NB4 (cell line): ENCODE measurements at places on chromosomes 11 and 22.

DNA sequence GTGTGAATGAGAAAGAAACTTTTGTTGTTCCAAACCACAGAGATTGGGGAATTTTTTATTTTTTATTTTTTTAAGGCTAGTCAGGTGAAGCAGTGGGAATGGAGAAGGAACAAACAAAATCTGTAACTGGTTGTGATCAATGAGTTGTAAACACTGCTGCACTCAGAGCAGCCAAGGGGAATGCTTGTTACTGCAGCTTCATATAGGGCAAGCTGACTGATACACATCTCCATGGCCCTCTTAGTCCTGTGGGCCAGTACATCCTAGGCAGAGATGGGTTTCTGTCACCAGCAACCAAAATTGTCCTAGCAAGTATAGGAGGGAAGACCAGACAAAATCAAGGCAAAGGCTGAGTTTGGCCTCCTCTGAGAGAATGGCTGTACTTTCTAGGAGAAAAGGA, 306.8 kb downstream of the CTTN start:
- no peak for DNase-seq

GRCh38 chr11:31060880-31061279, 308.7 kb downstream of the DCDC1 start:
- no peak for DNase-seq

GRCh38 chr11:133500435-133500834, 31.9 kb downstream of the OPCML start:
- no peak for DNase-seq

DNA sequence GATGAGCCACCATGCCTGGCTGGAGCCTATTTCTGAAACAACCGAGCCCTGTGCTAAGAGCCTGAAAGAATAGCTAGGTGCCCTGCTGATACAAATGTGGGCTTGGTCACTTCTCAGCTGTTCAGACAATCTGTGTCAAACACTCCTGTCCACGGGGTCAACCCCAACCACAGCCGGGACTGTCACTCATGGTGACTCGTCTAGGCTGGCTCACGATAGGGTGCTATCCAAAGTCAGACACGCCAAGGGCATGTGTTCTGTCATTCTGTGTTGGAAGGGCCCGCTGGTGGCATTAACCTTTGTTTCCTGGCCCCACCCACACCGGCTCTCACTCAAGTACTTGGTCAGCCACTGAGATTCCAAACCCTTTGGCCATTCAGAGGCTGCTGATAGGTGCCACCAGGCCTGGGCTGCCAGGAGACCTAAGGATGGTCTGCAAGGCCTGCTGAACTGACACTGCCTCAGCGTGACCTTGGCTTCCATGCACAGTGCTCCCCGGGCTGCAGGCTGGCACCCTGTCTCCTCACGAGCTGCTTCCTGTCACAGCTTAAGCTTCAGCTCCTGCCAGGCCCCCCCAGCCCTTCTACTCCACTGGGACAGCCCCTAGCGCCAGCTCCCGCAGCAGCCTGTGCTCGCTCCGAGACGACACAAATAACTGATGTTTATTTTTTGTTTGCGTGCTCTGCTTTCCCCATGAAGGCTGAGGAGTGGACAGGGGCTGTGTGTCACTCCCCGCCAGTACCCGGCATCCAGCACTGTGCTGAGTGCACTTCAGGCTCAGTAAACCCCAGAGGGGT, 14.2 kb upstream of the CDC42BPG start:
- peak; percentile 70 for DNase-seq

- no peak for DNase-seq
Measured at GRCh38 chr22:45181766-45182165, 18.0 kb downstream of the NUP50 start.

DNA sequence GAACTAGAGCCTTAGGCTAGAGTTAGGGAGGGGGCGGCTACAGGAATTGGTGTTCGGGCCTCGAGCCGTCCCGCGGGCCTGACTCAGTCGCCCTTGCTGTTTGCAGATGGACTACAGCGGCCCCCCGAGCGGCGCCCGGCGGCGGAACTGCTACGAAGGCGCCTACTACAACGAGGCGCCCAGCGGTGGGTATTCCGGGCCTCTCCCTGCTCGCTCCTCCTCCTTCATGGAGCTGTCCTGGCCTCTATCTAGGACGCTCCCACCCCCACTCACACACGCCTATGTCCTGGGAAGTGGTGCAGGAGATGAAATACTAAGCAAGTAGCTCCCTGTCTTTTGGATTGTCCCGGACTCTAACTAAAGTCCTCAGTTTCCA, 1.4 kb downstream of the MYOD1 start:
- no peak for DNase-seq

DNA sequence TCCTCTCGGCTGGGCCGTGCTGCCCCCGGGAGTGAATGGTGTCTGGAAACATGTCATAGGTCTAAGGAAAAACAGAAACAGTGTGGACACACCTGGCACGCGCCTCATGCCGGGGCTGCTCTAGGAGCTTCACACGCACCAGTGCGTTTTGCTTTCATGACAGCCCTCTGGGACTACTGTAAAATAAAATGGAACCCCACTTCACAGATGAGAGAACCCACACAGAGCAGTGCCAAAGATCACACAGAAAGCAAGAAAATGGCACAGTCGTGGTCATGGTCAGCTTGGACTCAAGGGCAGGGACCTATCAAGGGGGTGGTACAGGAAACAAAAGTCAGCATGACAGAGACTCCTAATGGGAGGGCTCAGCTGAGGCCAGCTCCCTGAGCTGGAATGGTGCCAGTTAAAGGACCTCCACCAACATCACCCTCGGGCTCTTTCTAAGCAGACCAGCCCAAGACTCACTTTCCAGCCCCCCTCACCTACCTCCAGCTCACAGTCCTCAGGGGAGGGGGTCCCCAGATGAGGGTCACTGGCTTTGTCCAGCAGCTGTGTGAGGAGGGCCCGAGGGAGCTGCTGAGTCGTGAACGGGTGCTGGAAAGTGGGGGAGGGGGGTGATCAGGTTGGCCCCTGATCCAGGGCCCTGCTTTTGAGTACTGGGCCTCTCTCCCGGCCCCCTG, 3.3 kb downstream of the MAP4K2 start:
- DNase-seq: peak; percentile 39

- DNase-seq: no peak
Measured at GRCh38 chr11:107733518-107733917, 21.7 kb upstream of the SLN start.

- DNase-seq: no peak
Measured at GRCh38 chr22:17370766-17371432, 1.6 kb downstream of the CECR2 start.

- no peak for DNase-seq
Measured at GRCh38 chr11:1751531-1751921, 1.1 kb upstream of the IFITM10 start.

DNA sequence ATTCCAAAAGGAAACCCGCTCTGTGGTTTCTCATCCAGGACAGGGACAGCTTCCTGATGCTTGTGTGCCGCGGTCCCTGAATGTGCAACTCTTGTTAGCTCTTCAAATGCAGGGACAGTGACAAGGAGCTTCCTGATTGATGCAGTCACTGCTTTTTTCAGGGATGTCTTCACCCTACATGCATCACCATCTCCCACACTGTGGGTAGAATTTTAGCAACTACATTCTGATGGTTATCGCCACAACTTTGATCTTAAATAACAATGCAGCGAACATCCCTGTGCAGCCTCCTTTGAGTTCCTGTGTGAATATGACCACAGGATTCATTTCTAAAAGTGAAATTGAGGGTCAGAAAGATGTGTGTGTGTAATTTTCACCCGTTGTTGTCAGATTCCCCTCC, 115.0 kb downstream of the GGTLC2 start:
- no peak for DNase-seq

DNA sequence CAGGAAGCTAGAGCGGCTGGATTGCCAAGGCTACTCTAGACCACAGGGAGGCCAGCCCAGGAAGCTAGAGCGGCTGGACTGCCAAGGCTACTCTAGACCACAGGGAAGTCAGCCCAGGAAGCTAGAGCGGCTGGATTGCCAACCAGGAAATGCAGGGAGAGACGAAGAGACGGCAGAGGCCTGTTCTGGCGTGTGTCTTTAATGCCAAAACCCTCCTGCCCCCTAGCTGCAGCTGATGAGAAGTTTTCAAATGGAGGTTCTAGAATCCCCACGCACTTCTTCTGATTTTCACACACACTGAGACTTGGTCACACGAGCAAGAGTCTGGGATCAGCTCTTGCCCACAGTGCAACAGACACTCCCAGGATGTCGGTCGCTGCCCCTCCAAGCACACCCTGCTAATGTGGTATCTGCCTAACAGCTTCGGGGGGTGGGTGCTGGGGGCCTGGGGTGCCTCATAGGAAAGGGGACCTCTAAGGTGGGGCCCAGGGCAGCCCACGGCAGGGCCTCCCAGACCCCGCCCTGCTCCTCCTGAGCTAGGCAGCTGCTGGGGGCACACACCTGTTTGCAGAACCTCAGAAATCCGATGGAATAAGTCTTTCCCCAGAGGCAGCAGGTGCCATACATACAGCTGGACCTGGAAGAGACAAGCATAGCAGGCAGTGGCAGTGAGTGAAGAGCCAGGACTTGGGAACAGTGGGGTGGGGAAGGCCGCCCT, 28.5 kb downstream of the MAFF start:
- peak; percentile 56 for DNase-seq

DNA sequence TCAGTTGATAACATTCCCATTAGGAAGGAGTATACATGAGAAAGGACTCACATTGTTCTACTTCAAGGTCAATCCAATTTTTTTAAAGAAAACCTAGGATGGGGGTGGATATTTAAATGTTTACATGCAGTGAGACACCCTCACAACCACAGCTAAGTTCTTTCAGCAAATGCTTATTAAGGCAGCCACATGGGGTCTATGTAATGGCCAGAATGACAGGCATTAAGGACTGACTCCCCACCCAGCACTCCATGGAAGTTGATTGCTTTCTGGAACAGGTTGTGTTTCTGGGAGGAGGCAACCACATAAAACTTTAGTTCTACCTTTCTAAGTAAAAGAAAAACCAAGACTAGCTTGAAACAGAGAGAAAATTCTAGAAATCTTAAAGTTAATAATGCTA, 662.0 kb upstream of the CCDC90B start:
- no peak for DNase-seq

GRCh38 chr11:68854273-68854958, 12.7 kb upstream of the CPT1A start:
- DNase-seq: no peak

DNA sequence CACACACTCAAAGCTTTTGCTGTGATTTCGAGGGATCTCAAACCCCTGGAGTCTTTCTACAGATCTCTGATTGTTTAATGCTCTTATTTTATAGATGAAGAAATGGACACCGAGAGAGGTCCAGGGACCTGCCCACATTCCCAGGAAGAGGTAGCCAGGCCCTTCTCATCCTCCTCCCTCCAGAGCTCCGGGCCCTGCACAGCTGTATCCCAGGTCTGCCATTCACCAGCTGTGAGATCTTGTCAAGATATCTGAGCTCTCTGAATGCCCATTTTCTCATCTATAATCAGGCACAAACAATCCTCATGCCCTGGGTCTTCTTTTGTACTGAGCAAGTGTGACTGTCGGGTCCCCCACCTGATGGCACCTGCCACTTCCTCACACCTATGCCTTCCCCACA, 98.2 kb upstream of the ALX4 start:
- DNase-seq: no peak

- DNase-seq: peak; percentile 97
Measured at GRCh38 chr11:31810779-31811647, at the start of gene PAX6. Gene PAX6, minus strand, starts transcription at chr11:31811322. Its CDS starts 4,911 bp downstream, at chr11:31806411.

DNA sequence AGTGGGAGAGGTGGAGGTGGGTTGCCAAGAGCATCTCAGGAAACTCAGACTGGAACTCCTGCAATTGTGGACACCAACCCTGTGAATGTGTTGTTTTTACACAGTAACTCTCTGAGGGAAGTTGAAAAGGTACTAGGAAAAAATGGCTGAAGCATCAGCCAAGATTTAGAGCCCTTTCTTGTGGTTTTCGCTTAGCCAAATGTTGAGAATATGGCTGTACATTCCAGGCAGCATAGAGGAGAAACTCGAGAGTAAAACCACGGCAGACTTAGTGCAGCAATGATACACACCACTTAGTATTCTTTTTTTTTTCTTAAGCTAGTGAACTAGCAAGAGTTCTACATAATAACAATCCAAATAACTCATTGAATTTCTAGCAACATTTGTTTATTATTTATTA, 309.7 kb upstream of the MTNR1B start:
- DNase-seq: no peak

- no peak for DNase-seq
Measured at GRCh38 chr11:95426823-95427462, 195.9 kb upstream of the SESN3 start.

GRCh38 chr11:70775386-70776075, 377.2 kb downstream of the CTTN start:
- no peak for DNase-seq

DNA sequence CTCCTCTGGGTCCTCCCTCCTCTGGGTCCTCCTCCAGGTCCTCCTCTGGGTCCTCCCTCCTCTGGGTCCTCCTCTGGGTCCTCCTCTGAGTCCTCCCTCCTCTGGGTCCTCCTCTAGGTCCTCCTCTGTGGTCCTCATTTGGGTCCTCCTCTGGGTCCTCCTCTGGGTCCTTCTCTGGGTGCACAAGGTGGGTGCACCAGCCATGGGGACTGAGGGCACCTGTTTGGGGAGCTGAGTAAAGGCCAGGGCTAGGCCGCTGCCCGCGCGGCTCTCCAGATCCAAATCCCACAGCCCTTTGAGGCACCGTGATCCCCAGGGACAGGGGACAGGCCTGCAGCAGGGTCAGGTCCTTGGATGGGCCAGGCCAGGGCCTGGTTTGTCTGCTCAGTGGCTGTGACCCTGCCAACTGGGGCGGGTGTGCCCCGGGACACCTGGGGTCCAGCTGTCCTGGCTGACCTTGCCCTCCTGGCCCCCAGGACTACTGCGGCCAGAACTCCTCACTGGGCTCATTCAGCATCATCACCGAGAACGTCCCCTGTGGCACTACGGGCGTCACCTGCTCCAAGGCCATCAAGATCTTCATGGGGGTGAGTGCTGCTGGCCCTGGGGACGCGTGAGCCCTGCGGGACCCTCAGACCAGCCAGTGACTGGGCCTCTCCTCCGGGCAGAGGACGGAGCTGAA, 12.7 kb downstream of the MUC2 start:
- DNase-seq: no peak

GRCh38 chr11:16807306-16807705, 68.9 kb downstream of the C11orf58 start:
- peak; percentile 48 for DNase-seq

GRCh38 chr11:28618416-28618815, 510.2 kb downstream of the METTL15 start:
- DNase-seq: no peak

DNA sequence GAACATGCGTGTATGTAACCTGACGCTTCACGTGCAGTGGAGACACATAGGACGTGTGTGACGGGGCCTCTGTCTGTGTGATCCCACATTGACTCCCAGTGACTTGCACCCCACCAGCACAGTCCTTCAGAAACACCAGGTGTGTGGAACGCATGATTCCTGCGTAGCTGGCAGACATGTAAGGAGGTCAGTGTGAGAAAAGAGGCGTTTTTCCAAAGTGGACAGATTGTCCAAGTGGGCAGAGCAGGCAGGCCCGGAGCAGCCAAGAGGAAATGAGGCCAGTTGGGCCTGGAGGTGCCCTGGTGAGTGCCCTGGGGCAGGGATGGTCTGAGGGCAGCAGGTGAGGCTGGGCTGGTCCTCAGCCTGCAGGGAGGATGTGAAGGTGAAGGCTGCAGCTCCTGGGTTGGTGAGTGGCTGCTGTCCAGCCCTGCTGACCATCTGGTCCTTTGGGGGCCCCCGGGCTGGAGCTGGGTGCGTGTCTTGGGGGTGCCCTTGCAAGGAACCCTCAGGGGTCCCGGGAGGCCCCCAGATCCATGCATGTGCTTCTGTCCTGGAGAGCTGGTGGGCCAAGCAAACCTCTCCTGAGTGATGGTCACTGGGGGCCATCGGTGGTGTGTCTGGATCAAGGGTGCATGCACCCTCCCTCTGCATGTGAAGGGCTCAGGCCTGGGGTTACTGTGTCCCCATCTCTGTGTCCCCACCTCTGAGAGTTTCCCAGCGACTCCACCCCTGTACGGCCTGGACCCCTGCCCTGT, 26.6 kb downstream of the SHANK3 start:
- no peak for DNase-seq

GRCh38 chr11:130580372-130580771, 131.9 kb downstream of the ADAMTS15 start:
- DNase-seq: no peak
